ENCODE measurements at places on chromosomes 16 and 17.

DNA sequence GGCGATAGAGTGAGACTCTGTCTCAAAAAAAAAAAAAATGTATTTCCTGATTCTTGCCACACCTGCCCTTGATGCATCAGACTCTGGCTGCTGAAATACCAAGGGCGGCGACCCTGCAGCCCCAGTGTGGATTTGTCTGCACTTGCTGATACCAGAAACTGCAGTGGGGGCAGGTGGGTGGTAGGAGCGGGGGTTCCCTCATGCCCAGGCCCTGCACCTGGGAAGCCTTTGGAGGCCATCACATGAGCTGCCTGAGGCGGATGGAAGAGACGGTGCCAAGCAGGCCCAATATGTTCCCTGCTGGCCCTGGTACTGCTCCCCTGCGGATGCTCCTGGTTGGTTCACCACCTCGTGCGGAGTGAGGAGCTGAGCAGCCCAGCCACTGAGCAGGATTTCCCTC, 50.6 kb downstream of the MARF1 start:
- DNase-seq: no peak

DNA sequence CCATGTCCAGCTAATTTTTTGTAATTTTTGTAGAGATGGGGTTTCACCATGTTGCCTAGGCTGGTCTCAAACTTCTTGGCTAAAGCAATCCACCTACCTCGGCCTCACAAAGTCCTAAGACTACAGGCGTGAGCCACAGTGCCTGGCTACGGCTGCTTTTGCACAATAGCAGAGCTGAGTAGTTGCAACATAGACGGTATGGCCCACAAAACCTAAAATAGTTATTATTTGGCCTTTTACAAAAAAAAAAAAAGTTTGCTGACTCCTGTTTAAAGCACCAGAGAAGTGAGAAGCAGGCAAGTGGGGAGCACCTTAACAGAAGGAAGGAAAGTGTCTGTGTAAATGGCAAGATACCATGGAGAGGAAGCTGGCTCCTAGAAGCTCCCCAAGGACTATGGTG, 5.3 kb upstream of the HSF5 start:
- DNase-seq: no peak

DNA sequence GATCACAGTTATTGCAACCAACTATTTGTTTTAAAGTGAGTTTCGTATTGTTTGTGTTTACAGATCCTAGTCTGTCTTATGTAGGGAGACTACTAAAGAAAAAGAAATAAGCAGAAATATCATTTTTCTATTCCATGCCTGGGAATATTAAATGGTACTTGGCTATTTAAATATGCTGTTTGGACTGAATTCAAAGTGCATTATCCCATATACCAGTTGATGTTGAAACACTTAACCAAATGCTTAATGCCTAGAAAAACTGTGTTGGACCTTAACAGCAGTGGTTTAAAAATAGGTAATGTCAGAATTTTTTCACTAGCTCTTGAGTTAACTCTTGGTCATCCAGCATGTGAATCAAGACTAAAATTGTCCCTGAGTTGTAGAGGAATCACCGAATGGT, 37.5 kb upstream of the TOM1L1 start:
- no peak for DNase-seq

- DNase-seq: no peak
Observed at GRCh38 chr16:31400191-31400590, 7.1 kb downstream of the ITGAD start.

- DNase-seq: no peak
Observed at GRCh38 chr17:55463600-55463999, 42.0 kb upstream of the MMD start.

- no peak for DNase-seq
Observed at GRCh38 chr17:859824-860195, 77.7 kb downstream of the MRM3 start.

DNA sequence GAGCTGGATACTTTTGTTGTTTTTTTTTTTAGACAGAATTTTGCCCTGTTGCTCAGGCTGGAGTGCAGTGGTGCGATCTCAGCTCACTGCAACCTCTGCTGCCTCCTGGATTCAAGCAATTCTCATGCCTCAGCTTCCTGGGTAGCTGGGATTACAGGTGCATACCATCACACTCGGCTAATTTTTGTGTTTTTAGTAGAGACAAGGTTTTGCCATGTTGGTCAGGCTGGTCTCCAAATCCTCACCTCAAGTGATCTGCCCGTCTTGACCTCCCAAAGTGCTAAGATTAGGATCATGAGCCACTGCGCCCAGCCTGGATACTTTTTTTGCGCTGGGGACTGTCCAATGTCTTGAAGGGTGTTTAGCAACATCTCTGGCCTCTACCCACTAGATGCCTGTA, 32.6 kb upstream of the XYLT1 start:
- no peak for DNase-seq

- DNase-seq: no peak
Observed at GRCh38 chr17:17079336-17079735, 37.1 kb downstream of the MPRIP start.

DNA sequence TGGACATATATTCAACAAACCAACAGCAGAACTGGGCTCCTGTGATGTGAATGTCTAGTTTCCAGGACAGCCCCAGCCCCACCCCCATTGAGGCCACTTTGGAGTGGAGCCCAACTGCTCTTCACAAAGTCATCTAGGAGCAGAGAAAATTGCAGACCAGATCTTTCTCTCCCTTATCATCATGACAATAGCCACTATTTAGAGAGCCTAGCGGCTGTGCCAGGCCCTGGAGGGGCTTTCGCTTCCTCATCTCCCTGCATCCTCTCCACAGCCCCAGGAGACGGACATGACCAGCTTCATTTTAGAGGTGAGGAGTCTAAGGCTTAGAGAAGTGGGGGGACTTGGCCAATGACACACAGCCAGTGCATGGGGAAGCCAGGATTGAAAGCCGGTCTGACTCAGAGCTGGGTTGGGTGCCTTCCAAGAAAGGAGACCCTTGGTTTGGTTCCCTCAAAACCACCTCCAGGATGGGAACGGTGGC, 1.4 kb downstream of the PRSS8 start:
- DNase-seq: no peak

DNA sequence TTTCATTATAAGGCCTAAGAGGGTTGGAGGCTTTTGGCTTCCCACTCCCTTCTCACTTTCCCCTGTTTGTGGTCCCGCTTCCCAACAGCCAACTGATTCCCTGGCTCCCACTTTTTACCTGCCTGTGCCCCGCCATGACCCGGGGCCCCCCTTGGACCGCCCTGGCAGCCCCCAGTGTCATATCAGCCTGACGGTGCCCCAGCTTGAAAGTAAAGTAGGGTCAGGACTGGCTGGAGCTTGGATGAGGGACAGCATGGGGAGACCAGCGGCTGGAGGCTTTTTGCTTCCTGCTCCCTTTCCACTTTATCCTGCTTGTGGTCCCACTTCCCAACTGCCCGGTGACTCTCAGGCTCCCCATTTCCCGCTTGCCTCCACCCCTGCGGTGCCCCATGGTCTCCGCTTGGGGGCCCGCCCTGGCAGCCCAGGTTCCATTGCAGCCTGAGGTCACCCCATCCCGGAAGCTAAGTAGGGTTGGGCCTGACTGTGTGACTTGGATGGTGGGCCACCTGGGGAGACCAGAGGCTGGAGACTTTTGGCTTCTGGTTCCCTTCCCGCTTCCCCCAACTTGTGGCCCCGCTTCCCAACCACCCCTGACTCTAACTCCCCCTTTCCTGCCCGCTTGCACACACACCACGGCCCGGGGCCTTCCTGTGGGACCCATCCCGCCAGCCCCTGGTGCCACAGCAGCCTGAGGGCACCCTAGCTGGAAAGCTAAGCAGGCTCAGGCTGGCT, 2274.7 kb downstream of the TP53TG3F start:
- DNase-seq: no peak

GRCh38 chr17:27283060-27283459, 10.9 kb upstream of the WSB1 start:
- DNase-seq: no peak

- no peak for DNase-seq
Observed at GRCh38 chr17:75872434-75873351, 5.7 kb downstream of the TRIM47 start.
